CD8-positive, alpha-beta memory T cell (primary cell): ENCODE measurements at places on chromosomes 13 and 19. TPM values are rescaled to one million over a fixed set of nuclear protein-coding genes. Genes with fewer than 3 reads are reported as not detected.

GRCh38 chr19:30064348-30064699 lies 122.3 kb downstream of the URI1 start:
- no peak overlapping the region for H3K27ac ChIP-seq
- H3K36me3 ChIP-seq: no peaks in the 10 kb centered on the region
- no peaks in the 10 kb centered on the region for H3K4me1 ChIP-seq
- DNase-seq: no peak
- H3K27me3 ChIP-seq: no peaks in the 10 kb centered on the region

DNA sequence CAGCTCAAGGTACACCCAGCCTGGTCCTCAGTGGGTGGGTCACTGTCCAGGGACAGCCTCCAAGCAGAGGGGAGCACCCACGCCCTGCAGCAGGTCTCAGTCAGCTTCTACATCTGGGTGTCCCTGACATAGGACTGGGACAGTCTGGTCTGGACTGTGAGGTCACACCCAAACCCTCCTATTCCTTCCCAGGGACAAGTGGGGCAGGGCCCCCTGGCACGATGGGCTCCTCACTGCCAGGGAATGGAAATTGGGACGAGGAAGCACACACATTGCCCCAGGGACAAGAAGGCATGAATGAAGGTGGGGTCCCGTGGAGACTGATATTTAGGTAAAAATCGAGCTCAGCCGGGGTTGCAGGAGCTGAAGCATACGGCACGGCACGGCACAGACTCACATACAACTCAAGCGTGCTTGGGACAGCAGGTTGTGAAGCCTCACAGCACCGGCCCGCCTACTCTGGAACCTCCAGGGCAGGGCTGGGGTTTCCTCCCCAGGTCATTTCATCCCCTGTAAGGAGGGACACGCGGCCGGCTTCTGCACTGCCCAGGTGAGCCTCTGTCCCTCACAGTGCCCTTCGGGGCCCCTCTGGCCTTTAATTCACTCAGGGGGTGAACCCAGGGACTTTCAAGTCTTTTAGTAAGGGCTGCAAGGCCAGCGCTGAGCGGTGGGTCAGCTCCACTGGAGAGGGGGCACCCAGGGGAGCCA lies 3.5 kb downstream of the PNMA8B start:
- H3K36me3 ChIP-seq: no peaks in the 10 kb centered on the region
- DNase-seq: no peak
- no peak overlapping the region for H3K27ac ChIP-seq
- H3K27me3 ChIP-seq: peaks cover 53% of the 10 kb centered on the region

- H3K27ac ChIP-seq: no peak within 1 kb of the TSS
- no peaks in the 10 kb centered on the region for H3K36me3 ChIP-seq
- no peaks in the 10 kb centered on the region for H3K27me3 ChIP-seq
- H3K4me1 ChIP-seq: peaks cover 23% of the 10 kb centered on the region
Measured at GRCh38 chr19:54100561-54100960, at the start of gene OSCAR. Gene OSCAR (minus strand): TSS chr19:54100803. CDS start chr19:54100792, 11 bp downstream.

- H3K4me1 ChIP-seq: no peaks in the 10 kb centered on the region
- no peaks in the 10 kb centered on the region for H3K27me3 ChIP-seq
Measured at GRCh38 chr19:13089139-13089856, 13.4 kb downstream of the LYL1 start.

- no peak overlapping the region for H3K27ac ChIP-seq
- H3K27me3 ChIP-seq: no peaks in the 10 kb centered on the region
- no peak overlapping the region for H3K4me3 ChIP-seq
Measured at GRCh38 chr19:7940841-7941240, 2.6 kb downstream of the TIMM44 start.

GRCh38 chr19:287381-287871 lies 3.8 kb downstream of the PLPP2 start:
- no peaks in the 10 kb centered on the region for H3K36me3 ChIP-seq
- no peak overlapping the region for H3K4me3 ChIP-seq
- peaks cover 5% of the 10 kb centered on the region for H3K4me1 ChIP-seq

DNA sequence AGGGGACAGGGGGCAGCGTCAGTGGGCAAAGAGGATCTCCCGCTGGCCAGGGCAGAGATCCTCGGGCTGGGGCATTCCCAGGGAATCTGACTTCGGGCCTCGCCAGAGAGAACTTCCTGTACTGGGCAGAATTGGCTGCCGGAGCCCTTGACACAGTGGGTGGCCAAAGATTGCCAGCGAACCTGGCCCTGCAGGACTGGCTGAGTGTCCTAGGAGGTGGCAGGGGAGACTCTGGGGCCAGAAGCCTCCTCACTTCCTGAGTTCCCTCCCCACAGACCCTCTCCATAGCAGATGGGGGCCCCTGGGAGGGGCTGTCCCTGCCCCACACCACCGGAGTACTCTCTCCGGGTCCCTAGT lies 19.3 kb downstream of the DPP9 start:
- no peak overlapping the region for H3K27ac ChIP-seq
- H3K27me3 ChIP-seq: no peaks in the 10 kb centered on the region
- H3K4me3 ChIP-seq: no peak overlapping the region
- peaks cover 16% of the 10 kb centered on the region for H3K36me3 ChIP-seq
- DNase-seq: no peak
- no peaks in the 10 kb centered on the region for H3K4me1 ChIP-seq

GRCh38 chr19:622666-623065 lies 10.7 kb downstream of the POLRMT start:
- H3K27me3 ChIP-seq: no peaks in the 10 kb centered on the region
- H3K27ac ChIP-seq: no peak overlapping the region
- DNase-seq: no peak

GRCh38 chr13:21583478-21583877 lies 20.5 kb downstream of the MICU2 start:
- no peak overlapping the region for H3K4me3 ChIP-seq
- H3K4me1 ChIP-seq: peaks cover 24% of the 10 kb centered on the region

The PRTN3 gene
- total RNA-seq: not detected

The ZNF829 gene
- total RNA-seq: 7.7 TPM

The ZNF529 gene
- total RNA-seq: 16.4 TPM

The UBL3 gene
- total RNA-seq: 15.0 TPM

The RNF17 gene
- total RNA-seq: not detected

The SLC17A7 gene
- 0.09 TPM for total RNA-seq

The C19orf12 gene
- total RNA-seq: 32.3 TPM
